ENCODE measurements at places on chromosomes 6 and 20.

DNA sequence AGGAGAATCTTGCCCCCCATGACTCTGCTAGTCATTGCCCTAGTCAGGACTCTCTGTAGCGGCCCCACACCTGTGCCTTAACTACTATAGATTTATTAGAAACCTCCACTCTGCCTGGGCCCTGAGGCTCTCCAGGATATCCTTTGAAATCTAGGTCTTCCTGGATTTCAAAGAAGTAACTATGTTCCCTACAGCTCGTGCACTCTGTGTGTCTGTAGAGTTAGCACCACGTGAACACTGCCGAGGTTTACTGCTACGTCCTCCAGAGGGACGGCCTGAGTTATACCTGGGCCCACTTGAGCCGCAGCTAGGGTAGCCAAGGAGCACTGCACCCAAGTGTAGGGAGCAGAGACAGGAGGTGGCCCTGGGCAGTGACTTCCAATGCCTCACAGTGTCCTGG is 19.8 kb downstream of the GLP1R start:
- no peak for DNase-seq

DNA sequence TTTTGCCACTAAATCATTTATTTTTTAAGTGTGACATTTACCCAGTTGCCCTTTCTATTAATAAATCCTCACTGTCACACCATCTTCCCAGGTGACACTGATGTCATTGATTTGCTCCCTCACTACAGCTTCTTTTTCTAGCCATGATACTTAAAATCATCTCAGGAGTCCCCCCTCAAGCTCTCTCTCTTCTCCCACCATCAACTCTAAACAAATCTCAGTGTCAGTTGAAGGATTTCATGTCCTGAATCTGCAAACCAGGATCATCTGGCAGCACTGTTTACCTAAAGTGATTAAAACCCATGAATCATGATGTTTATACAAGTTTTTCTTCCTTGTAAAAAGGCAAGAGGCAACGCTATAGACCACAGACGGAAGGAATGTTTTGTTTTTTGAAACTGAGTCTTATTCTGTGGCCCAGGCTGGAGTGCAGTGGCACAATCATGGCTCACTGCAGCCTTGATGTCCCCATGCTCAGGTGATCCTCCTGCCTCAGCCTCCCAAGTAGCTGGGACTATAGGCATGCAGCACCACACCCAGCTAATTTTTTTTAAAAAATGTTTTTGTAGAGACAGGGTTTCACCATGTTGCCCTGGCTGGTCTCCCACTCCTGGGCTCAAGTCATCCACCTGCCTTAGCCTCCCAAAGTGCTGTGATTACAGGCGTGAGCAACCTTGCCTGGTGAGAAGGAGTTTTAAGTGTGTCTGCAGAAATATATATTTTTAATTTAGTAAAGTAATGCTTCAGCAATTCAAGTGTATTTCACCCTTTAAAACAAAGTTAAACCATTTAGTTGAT is 30.1 kb upstream of the SH3BGRL2 start:
- DNase-seq, result no peak

GRCh38 chr6:22680950-22681349 is 111.6 kb downstream of the HDGFL1 start:
- no peak for DNase-seq

DNA sequence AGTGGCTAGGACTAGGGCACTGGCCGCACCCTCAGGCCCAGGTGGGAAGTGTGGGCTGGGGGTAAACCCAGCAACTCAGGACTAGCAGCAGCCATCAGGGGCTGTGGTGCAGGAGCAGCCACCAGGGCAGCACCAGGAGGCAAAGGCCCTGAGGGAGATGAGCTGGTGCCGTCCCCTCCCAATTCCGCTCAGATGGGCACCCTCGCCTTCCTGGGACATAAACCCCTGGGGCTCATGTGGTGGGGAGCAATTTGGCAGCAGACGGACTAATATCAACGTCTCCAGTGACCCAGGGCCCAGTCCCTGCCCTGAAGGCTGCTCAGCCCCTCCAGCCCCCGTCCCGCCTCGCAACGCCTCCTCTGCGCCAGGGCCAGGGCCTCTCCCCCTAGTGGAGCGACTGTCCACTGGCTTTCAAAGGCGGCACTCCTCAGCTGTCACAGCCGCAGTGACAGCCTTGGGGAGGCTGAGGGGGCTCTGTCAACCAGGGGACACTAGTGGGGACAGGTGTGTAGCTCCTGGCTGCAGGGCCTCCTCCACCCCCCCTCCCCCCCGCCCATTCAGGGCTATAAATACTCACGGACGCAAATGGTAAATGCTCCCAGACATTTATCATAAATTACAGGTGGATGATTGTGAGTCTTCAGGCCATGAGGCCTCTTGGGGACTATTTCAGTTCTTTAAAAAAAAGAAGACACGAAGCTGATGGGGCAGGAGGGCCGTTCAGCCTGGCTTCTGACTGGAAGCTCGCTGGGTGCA is 349.9 kb downstream of the ZFAND3 start:
- no peak for DNase-seq

DNA sequence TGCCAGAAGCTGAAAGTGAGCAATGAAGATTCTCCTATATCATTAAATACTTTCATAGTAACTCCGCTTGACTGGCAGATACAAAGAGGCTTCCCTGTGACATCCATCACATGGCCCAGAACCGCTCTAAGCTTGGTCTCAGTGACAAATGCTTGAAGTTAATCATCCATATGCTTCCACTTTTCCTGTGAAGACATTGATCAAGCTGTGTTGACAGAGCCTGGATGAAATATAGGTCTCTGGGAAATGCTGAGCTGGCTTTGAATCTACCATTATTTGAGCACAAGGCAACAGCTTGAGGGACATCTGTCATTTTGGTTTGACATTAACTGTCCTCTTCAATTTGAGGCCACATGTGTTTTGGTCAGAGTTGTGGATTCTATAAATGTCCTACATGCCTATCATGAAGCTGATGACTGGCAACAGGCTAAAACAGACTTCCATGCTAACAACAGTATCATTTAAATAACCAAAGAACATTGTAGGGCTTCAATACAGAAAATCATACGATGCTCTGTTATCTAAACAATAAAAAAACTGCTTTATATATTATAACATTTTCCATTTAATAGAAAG is 402.2 kb upstream of the IRAK1BP1 start:
- DNase-seq, result no peak

- DNase-seq, result no peak
Measured at GRCh38 chr20:31537890-31538289, 23.6 kb downstream of the HM13 start.

DNA sequence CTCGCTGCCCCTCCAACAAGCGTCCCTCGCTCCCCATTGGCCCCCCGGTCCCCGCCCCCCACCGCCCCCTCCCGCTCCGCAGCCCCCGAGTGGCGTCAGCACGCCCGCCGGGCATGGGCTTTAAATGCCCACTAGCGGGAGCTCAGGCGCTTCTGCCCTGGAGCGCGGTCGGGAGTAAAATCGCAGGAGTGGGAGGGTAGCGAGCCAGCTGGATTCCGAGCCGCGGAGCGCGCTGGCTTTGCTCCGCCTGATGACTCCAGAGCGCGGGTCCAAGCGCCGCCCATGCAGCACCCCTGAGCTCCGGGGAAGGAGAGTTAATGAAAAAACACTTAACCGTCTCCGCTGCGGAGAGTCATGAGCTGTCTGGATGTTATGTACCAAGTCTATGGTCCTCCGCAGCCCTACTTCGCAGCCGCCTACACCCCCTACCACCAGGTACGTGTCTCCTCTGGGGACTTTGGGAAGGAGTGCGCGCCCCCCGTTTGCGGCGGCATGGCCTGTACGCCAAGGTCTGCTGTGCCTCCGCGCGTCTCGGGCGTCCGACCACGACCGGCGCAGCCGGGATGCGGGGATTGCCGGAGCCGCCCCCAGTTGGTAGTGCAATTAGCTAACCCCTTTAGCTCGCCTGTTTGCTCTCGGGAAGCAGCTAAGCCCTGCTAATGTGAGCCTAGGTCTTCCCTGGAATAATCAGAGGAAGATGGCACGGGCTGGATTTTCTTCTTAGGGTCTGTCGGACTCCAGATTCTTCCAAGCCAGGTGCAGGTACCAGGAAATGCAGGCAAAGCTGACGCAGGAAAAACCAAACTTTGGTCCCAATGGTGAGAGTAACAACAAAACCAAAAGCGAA is at the start of gene VGLL2:
Gene VGLL2, plus strand, starts transcription at position 149 of the 847 bp plus-strand sequence. Its CDS starts 206 bp downstream, at position 355.
- no peak for DNase-seq

DNA sequence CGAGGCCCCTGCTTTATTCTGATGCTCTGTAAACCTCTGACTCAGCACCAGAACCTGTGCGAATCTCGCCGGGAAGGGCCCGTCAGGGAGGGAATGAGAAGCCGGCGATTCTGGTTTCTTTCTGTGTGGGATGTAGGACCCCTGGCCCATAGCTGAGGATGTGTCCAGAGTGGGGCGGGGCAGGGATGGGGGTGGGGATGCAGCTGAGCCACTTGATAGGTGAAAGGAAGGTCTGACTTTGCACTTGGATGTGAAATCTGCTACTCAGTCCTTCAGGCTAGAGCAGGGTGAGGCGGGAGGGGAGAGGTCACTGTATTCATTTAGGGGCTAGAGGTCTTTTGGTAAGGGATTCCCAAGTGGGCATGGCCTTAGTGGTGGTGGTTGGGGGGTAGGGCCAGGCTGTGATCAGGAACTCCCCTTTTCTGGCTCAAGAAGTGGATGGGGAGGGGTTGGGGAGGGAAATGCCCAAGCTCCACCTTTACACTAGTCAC is 2.3 kb downstream of the TOX2 start:
- DNase-seq, result no peak
